ENCODE measurements at places on chromosomes 6 and 20.
A peak's percentile ranks its signal among the peaks of the same experiment; 100 is the strongest.

- DNase-seq, result no peak
Measured at GRCh38 chr20:61299104-61299503, 47.0 kb downstream of the CDH4 start.

DNA sequence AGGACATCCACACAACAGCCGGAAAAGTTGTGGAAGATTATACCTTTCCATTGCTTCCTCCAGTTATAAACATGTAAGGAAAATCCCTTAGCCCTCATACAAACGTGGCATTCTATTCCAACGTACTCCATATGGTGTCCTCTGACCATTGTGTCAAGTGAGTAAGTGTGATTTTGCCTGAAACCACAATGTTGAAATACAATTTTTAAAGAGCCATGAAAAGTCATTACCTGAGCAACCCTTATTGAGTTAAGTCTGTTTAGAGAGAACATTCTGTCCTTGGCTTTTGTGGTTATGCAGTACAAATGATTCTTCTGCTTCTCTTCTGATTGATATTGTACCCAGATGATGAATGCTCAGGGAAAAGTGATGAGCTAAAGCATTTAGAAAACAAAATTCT, 530.1 kb downstream of the HAO1 start:
- no peak for DNase-seq

DNA sequence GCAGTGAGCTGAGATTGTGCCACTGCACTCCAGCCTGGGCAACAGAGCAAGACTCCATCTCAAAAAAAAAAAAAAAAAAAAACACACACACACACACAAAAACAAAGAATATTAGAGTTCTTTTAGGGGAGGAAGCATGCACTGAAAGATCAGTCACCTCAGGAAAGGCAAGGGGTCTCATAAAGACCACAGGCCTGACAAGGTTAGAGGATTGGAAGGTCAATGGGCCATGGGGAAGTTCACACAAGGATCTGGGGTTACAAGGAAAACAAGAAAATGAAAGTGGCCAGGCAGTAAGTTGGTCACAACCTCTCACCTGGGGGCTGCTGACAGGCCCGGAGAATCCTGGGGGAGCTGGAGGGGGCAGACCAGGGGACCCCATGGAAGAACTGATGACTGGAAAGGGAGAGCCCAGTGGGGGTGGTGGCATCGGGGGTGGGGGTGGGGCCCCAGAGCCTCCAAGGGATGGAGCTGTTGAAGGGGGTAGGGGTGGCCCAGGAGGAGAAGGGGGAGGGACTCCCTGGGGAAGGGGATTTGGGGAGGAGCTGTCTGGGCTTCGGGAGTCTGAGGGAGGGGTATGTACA, 1.5 kb downstream of the RXRB start:
- DNase-seq, result no peak

- no peak for DNase-seq
Measured at GRCh38 chr6:79467716-79468115, 69.5 kb downstream of the LCA5 start.

- no peak for DNase-seq
Measured at GRCh38 chr20:63392465-63393365, 31.6 kb upstream of the CHRNA4 start.

- DNase-seq, result no peak
Measured at GRCh38 chr6:145428706-145429105, 306.6 kb downstream of the EPM2A start.

DNA sequence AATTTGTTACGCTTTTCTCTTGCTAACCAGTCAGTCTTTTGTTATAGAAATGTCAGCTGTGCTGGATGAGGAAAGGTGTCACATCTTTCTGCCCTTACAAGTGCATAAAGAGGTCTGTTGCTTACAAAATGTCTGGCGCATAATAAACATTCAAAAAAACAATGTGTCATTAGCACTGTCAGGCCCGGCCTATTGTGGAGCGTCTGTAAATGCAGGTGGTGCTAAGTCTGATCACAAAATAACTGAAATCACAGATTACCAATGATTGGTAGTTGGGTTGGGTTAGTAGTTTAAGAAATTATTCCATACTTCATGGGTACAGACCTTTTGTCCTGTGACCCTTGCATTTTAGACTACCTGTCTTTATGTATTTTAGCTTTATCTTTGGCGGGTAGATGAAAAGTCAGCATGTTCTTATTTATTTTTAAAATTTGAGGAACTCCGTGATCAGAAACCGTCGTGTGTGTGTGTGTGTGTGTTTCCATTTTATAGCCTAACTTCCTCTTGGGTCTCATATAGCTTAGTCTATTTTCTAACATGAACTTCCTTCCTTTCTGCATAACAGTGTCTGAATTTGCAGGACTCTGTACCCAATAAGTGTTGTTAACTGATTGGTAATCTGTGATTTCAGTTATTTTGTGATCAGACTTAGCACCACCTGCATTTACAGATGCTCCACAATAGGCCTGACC, 88.1 kb upstream of the IFNGR1 start:
- no peak for DNase-seq

DNA sequence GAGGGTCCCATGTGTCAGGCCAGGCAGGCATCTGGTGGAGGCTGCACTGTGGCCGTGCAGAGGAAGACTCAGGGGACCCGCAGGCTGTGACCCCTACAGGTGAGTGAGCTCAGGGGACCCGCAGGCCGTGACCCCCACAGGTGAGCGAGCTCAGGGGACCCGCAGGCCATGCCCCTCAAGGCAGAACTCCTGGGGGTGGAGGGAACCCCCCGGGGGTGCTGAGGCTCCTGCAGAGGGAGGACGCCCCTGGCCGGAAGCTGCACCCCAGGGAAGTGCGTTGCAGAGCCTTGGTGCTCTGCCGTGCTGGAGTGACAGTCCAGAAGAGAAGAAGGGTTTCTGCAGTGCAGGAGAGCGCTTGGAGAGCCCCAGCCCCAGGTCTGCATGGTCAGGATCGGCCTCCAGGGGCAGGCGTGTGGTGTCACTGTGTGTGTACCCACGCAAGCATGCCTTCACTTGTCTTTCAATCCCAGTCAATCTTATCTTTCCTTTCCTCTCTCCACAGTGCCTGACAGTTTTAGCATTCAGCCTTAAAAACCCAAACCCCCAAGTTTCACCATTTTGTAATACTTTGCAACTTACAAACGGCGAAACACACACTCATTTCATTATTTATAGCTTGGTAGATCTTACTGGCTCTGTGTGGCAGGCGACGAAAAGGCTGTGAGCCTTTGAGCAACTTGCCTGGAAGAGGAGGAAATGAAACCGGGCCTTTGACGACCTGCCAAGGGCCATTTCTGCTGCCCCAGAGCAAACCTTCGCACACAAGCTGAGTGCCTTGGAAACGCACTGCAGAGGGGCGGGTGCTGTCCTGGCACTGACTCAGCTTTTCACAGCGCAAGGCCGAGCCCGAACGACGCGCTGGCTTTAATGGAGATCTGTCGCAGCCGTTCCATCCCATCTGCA, 101.4 kb upstream of the AGPAT4 start:
- no peak for DNase-seq

DNA sequence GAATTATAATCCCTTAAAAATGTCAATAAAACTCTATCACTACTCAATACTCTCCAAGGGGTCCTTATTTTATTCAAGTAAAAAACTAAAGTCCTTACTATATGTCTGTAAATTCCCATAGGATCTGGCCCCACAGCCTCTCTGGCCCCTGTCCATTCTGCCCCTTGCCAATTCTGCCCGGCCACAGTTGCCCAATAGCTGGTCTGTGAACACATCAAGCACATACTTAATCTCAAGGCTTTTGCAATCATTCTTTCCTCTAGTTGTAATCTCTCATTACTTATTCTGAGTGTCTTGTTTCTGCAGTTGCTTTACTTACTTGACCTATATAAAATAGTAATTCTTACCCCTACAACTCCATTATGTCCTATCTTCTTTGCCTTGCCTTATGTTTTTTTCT, 22.5 kb upstream of the GFRAL start:
- DNase-seq, result no peak

GRCh38 chr20:10758446-10758845, 84.6 kb upstream of the JAG1 start:
- no peak for DNase-seq

DNA sequence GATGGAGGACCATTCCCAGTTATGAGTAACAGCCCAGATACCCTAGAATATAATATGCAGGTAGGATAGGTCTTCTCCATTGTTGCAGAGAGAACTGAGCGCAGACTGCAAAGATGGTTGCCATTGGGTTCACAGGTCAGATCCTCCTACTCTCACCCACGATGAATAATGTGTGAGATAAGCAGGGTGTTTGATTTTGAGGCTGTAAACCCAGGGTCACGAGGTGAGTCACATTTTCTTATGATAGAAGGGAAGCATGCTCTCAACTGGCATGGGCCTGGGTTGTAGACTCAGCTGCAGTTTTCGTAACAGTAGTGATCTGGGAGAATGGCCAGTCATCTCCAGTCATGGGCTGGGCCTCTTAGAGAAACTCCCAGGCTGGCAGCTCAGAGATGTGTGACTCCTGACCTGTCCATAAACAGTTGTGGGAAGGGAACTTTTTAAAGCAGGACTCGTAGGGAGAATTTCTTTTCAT, 74.2 kb downstream of the CD164 start:
- no peak for DNase-seq

DNA sequence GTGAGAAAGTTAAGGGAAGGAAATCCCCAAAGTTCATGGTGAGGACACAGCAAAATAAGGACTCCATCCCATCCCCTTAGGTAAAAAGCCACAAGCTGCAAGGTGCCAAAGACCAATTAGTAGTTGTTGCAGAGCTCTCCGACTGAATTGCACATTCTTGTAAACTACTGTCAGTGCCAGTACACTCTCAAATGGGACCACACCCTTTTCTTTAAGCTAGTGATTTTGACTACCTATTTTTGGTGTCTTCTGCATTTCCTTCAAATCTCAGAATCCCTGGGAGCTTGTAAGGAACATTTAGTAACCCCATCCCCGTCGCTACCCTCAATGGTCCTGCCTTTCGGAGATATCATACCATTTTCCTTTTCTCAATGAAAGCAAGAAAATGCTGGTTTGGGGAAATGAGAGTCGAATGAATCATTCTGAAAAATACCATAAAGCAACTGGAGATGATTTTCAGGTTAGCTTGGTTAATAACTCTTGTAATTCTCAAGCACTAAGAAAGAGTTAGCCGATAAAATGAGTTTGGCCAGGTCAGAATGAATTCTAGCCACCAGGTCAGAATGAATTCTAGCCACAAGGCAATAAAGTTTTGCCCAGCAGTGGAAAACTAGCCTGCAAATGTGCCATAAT, 5.2 kb upstream of the HMGN3 start:
- no peak for DNase-seq

GRCh38 chr6:53989504-53989903, 121.7 kb upstream of the MLIP start:
- no peak for DNase-seq

DNA sequence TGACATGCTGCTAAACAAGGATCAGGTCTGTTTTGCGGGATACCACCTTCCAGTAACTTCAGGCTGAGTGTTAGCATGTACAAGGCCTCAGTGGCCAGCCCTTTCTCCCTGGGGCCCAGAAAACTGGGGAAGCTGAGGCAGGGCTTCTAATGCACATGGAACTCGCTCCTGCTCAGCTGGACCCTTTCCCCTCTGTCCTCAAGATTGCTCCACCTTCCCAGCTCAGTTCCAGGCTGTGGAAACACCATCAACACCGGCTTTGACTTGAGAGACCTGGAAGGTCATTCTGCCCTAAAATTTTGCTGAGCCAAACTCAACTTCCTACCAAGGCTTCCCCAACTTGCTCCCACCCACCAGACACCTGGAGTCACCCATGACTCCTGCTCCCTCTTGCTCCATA, 4.2 kb upstream of the BLCAP start:
- DNase-seq, result no peak

GRCh38 chr20:35564905-35565304, 23.0 kb downstream of the ERGIC3 start:
- no peak for DNase-seq

GRCh38 chr20:325045-325888, at the start of gene SOX12:
Gene SOX12 (plus strand): TSS chr20:325552. CDS start chr20:325925, 373 bp downstream.
- peak; percentile 94 for DNase-seq

- DNase-seq, result no peak
Measured at GRCh38 chr6:155909710-155910109, 454.1 kb upstream of the NOX3 start.

DNA sequence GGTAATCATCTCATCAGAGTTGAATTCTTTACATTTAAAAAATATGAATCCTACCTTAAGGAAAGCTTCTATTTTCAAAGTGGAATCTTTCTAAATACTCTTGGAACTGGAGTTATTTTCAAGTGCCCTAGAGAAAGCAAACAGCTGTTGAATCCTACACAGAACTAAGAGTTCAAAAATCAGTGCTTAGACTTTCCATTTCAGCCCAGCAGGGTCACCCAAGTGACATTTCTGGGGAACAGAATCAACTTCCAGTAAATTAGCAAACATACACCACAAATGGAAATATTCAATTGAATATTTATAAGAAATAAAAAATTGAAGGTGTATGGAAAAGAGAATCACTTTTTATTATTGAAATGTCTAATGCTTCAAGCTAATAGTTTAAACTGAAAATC, 427.7 kb upstream of the NOX3 start:
- DNase-seq, result no peak

- no peak for DNase-seq
Measured at GRCh38 chr6:157770946-157771345, 52.1 kb upstream of the SNX9 start.

DNA sequence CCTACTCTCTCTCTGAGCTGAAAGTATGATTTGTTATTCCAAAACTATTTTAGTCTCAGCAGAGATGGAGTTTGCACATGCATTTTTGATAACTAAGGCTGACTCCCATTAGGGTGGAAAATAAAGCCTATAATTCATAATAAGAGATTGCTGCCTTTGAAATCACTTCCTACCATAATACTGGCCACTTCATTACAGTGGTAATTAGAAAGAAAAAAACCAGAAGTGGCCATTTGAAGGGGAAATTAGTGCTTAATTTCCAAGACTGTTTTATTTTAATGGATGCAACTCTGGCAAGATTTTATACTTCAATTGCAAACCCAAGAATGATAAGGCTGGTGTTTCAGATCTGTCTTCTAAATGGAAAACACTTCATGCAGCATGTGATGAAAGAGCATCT, 43.4 kb downstream of the SLC35B3 start:
- no peak for DNase-seq

- no peak for DNase-seq
Measured at GRCh38 chr6:44672086-44672485, 284.6 kb downstream of the CDC5L start.

- DNase-seq, result no peak
Measured at GRCh38 chr20:56733967-56734366, 104.9 kb downstream of the TFAP2C start.

GRCh38 chr6:36319436-36319762, 17.3 kb downstream of the BNIP5 start:
- DNase-seq, result peak; percentile 81

DNA sequence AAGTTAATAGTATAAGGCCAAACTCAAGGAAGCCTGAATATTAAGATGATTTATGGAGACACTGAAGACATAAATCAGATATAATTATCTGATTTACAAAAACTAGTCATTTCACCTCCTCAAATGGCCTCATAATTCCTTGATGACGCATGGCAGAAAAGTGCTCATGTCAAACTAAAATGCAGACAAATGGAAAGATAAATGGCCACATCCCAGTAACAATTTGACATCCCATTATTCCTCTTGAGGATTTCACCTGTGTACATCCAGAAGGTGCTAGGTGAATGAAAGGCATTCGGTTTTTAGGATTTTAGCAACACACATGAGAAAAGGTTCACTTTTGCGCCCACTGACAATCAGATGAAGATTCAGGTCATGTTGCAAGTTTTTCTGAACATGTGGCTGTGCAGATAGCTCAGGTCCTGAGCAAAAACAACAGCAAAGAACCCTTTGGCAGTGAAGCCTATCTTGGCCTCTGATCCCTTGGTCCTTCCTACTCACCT, 24.2 kb downstream of the SGK1 start:
- DNase-seq, result no peak

- no peak for DNase-seq
Measured at GRCh38 chr20:25369971-25370370, 20.7 kb downstream of the ABHD12 start.

GRCh38 chr20:8147476-8147875, 15.4 kb downstream of the PLCB1 start:
- no peak for DNase-seq

All from NCI-H774 (cell line).